ENCODE measurements at places on chromosomes 11 and 22.
A peak's percentile ranks its signal among the peaks of the same experiment; 100 is the strongest.

DNA sequence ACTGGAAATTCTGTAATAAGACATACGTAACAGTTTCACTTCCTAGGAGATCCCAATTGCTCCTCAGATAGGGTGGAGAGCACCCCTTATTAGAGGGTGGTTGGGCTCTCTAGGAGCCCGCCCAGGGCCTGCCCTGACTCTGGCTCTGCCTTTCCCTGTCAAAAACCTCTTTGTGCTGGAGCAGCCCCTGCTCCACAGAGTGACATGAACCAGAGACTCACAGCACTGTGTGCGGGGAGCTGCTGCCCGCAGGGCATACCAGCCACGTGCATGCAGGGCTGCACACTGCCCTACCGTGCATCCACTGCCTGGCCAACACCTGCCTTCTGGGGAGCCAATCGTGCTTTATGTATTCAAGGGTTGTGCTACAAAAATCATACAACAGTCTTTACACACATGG is 24.3 kb downstream of the KCNQ1OT1 start:
- H3K36me3 ChIP-seq, result no peaks in the 10 kb centered on the region
- no peak overlapping the region for H3K27ac ChIP-seq
- no peak overlapping the region for H3K4me3 ChIP-seq
- H3K4me1 ChIP-seq, result no peaks in the 10 kb centered on the region

GRCh38 chr11:68181719-68182451 is 31.2 kb downstream of the KMT5B start:
- H3K36me3 ChIP-seq, result peaks cover 18% of the 10 kb centered on the region
- H3K27ac ChIP-seq, result no peak overlapping the region
- no peaks in the 10 kb centered on the region for H3K27me3 ChIP-seq
- H3K4me1 ChIP-seq, result peaks cover 4% of the 10 kb centered on the region

- H3K27ac ChIP-seq, result no peak overlapping the region
- DNase-seq, result no peak
- H3K27me3 ChIP-seq, result no peaks in the 10 kb centered on the region
- peaks cover 4% of the 10 kb centered on the region for H3K4me1 ChIP-seq
- H3K4me3 ChIP-seq, result no peak overlapping the region
Measured at GRCh38 chr22:32385681-32386080, 26.4 kb downstream of the RTCB start.

- H3K27me3 ChIP-seq, result no peaks in the 10 kb centered on the region
- H3K4me3 ChIP-seq, result no peak overlapping the region
- DNase-seq, result no peak
- H3K4me1 ChIP-seq, result peaks cover under 1% of the 10 kb centered on the region
Measured at GRCh38 chr22:38564669-38565068, 5.3 kb downstream of the DMC1 start.

DNA sequence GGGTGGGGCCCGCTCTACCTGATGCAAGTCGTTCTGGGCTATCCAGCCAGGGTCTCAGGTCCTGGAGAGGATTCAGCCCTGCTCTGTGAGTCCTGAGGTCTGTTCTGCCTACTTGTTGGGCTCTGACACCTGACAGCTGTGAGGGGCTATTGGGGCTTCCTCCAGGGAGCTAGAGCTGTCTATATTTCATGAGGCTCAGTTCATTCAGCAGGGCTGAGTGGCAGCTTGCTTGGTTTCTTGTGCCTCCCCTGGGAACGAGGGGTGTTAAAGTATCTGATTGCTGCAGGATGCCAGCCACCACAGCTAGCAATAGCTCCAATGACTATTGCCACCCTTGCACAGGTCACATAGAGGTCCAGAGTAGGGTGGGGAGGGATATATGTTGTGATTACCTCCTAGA is 26.7 kb downstream of the INSC start:
- H3K4me3 ChIP-seq, result no peak overlapping the region
- no peak overlapping the region for H3K27ac ChIP-seq
- no peaks in the 10 kb centered on the region for H3K36me3 ChIP-seq

GRCh38 chr11:17828311-17828751 is 93.8 kb downstream of the KCNC1 start:
- no peak overlapping the region for H3K4me3 ChIP-seq
- no peaks in the 10 kb centered on the region for H3K27me3 ChIP-seq
- H3K27ac ChIP-seq, result no peak overlapping the region
- no peaks in the 10 kb centered on the region for H3K36me3 ChIP-seq
- no peak for DNase-seq
- H3K4me1 ChIP-seq, result no peaks in the 10 kb centered on the region

- no peak for DNase-seq
- no peak overlapping the region for H3K27ac ChIP-seq
- H3K27me3 ChIP-seq, result no peaks in the 10 kb centered on the region
- no peaks in the 10 kb centered on the region for H3K4me1 ChIP-seq
Measured at GRCh38 chr22:48867891-48868290, 959.8 kb downstream of the BRD1 start.

GRCh38 chr11:8661001-8661795 is 21.3 kb downstream of the TRIM66 start:
- no peak overlapping the region for H3K27ac ChIP-seq
- no peaks in the 10 kb centered on the region for H3K27me3 ChIP-seq
- no peak for DNase-seq
- no peak overlapping the region for H3K4me3 ChIP-seq
- H3K36me3 ChIP-seq, result no peaks in the 10 kb centered on the region

DNA sequence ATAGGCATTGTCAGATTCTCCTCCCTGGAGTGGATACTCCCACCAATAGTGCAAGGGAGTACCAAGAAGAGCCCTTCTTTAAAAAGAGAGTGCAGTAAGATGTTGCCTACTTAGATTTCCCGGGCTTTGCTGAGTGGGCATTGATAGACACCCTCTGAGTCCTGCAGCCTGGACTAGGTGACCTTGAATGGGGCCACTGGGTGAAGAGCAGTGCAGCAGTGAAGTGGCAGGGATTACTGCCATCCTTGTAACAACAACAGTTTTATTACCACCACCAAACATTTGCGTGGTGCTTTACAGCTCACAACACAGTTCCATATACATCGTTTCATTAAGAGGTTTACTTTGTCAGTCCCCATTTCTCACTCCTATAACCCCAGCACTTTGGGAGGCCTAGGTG is 59.4 kb downstream of the MICAL2 start:
- H3K27ac ChIP-seq, result no peak overlapping the region
- peaks cover 36% of the 10 kb centered on the region for H3K36me3 ChIP-seq
- H3K4me1 ChIP-seq, result peaks cover 63% of the 10 kb centered on the region
- H3K4me3 ChIP-seq, result no peak overlapping the region

DNA sequence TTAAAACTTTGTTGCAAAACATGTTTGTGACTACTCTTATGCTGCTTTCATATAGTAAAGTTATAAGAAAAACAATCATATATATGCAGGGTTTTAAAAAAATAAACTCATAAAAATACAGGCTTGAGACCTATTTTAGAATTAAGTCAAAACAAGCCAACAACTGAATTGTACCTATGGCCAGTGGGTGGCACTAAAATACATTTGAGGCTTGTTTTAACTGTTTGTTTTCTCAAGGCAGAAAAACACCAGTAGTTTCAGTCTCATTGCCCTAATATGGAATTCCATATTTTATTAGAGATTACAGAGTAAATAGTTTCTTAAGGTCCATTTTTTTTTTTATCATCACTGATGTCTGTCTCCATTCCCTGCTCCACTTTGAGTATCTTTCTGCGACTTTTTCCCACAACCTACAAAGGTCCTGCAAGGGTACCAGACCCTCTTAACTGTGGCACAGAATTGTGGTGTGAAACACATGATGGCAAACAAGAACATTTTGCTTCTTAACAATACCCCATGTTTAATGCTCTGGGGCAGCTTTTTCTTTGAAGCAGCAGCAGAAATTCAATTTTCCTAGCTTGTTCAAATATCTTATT is 8.5 kb upstream of the CCDC89 start:
- H3K4me1 ChIP-seq, result peaks cover 51% of the 10 kb centered on the region
- H3K27me3 ChIP-seq, result peaks cover 4% of the 10 kb centered on the region
- no peak overlapping the region for H3K27ac ChIP-seq
- no peak for DNase-seq
- H3K36me3 ChIP-seq, result peaks cover 59% of the 10 kb centered on the region

GRCh38 chr22:45163099-45163450 is 650 bp upstream of the NUP50 start:
- DNase-seq, result no peak
- H3K27ac ChIP-seq, result peak overlapping the region; percentile 82
- H3K4me1 ChIP-seq, result peaks cover 42% of the 10 kb centered on the region
- H3K4me3 ChIP-seq, result peak overlapping the region; percentile 92
- H3K27me3 ChIP-seq, result no peaks in the 10 kb centered on the region
- peaks cover 21% of the 10 kb centered on the region for H3K36me3 ChIP-seq

GRCh38 chr11:75351791-75352587 is 528 bp upstream of the ARRB1 start:
- H3K4me3 ChIP-seq, result peak overlapping the region; percentile 85
- H3K4me1 ChIP-seq, result peaks cover 52% of the 10 kb centered on the region

DNA sequence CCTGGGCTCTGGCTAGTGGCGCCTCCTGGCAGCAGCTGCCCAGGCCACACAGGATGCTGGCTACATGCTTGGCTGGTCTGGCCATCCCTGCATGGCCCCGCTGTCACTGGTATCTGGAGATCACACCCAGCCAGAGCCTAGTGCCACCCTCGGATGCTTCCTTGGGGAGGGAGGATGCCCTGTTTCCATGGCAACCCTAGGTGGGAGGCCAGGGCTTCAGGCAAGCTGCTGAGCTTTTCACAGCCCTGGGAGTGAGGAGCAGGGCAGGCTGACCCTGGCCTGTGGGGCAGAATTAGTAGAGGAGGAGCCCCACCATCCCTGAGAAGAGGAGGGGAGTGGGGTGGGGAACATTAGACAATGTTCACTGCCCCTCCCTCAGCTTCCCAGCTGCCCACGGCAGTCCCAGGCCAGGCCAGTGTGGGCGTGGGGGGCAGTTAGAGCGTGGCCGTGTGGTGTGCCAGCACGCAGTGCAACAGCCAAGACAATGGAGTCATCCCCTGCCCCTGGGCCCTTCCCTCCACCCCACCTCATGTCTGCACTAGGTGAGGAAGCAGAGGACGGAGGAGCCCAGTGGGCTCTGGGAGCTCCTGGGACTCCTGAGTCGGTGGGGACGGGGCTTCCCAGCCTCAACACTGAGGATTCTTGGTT is 50.4 kb downstream of the PARVB start:
- H3K27ac ChIP-seq, result no peak overlapping the region
- no peak overlapping the region for H3K4me3 ChIP-seq
- H3K4me1 ChIP-seq, result no peaks in the 10 kb centered on the region

GRCh38 chr22:37768273-37768672 is 39.5 kb upstream of the GCAT start:
- no peak overlapping the region for H3K27ac ChIP-seq
- DNase-seq, result no peak
- H3K4me3 ChIP-seq, result no peak overlapping the region
- peaks cover 5% of the 10 kb centered on the region for H3K36me3 ChIP-seq
- H3K27me3 ChIP-seq, result no peaks in the 10 kb centered on the region

GRCh38 chr11:108154591-108154990 is 33.2 kb downstream of the ACAT1 start:
- no peak overlapping the region for H3K4me3 ChIP-seq
- H3K4me1 ChIP-seq, result no peaks in the 10 kb centered on the region
- no peaks in the 10 kb centered on the region for H3K27me3 ChIP-seq
- no peak overlapping the region for H3K27ac ChIP-seq
- peaks cover 29% of the 10 kb centered on the region for H3K36me3 ChIP-seq

GRCh38 chr22:49827271-49827852 is 311 bp downstream of the BRD1 start:
- peaks cover 48% of the 10 kb centered on the region for H3K4me1 ChIP-seq
- no peak for DNase-seq
- no peaks in the 10 kb centered on the region for H3K27me3 ChIP-seq
- peaks cover 26% of the 10 kb centered on the region for H3K36me3 ChIP-seq
- no peak overlapping the region for H3K4me3 ChIP-seq
- no peak overlapping the region for H3K27ac ChIP-seq

- H3K4me3 ChIP-seq, result peak overlapping the region; percentile 94
- H3K27me3 ChIP-seq, result peaks cover 36% of the 10 kb centered on the region
- peak overlapping the region; percentile 61 for H3K27ac ChIP-seq
- H3K4me1 ChIP-seq, result peaks cover 37% of the 10 kb centered on the region
- peaks cover 7% of the 10 kb centered on the region for H3K36me3 ChIP-seq
- no peak for DNase-seq
Measured at GRCh38 chr11:33774736-33775466, 581 bp upstream of the FBXO3 start.

GRCh38 chr22:43305806-43306205 is 37.4 kb downstream of the SCUBE1 start:
- no peak overlapping the region for H3K27ac ChIP-seq
- H3K36me3 ChIP-seq, result no peaks in the 10 kb centered on the region
- DNase-seq, result no peak
- no peak overlapping the region for H3K4me3 ChIP-seq
- H3K27me3 ChIP-seq, result peaks cover 2% of the 10 kb centered on the region

DNA sequence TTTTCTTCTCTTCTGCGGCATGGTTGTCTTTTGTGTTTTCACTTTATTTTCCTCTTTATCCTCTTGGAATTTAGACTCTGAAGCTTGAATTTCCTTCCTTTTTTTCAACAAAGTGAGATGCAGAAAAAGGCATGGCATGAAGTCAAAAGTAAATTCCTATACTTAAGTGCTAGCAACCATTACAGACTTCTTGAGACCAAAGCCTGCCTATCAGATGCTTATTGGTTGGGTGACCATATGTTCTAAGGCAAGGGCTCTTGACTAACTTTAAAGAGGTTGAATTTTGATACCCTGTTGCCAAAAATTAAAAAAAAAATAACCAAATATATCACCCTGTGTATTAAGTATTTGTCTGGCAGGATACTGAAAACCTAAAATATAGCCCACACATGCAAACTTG is 237.4 kb downstream of the TMEM135 start:
- no peaks in the 10 kb centered on the region for H3K4me1 ChIP-seq
- DNase-seq, result no peak
- no peak overlapping the region for H3K27ac ChIP-seq
- no peak overlapping the region for H3K4me3 ChIP-seq
- no peaks in the 10 kb centered on the region for H3K27me3 ChIP-seq

DNA sequence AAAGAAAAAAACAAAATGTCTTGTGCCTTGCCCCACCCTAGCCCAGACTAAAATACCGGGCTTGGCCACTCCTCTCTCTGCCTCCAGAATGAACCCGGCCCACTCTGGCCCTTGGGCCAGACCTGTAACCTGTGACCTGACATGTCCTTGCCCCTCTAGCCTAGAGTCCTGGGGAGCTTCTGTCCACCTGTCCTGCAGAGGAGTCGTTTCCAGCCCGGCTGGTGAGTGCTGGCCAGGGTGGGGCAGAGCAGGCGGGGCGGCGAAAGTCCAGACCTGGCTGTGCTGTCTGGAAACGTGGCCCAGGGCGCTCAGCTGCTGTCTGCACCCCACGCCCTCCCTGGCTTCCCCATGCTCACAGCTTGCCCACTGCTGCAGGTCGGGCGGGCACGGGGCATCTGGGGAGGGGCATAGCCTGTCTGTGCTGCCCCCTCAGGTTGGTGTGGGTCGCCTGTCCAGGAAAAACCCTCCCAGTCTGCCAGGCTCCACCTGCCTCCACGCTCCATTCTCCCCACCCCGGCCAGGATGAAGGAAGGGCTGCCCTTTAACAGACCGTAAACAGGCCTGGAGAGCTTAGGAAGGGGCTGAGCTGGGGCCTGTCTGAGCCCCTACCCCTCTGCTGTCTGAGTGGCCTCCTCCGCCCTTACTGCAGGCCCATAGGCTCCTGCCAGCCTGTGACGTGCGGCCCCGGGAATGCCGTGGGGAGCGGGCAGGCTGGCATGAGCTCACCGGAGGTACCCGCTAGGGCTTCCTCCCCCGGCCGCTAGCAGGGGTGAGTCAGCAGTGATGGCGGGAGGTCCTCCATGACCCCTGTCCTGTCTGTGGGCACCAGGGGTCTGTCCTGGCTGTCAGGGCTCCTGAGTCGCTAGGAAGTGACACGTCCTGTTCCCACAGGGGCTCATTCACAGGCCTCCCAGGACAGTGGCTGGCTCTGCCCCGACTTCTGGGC is 1.9 kb downstream of the CD151 start:
- H3K27me3 ChIP-seq, result peaks cover 14% of the 10 kb centered on the region
- no peak for DNase-seq
- no peak overlapping the region for H3K27ac ChIP-seq
- peak overlapping the region; percentile 79 for H3K4me3 ChIP-seq
- no peaks in the 10 kb centered on the region for H3K4me1 ChIP-seq
